ENCODE measurements at places on chromosomes 3 and 15.

DNA sequence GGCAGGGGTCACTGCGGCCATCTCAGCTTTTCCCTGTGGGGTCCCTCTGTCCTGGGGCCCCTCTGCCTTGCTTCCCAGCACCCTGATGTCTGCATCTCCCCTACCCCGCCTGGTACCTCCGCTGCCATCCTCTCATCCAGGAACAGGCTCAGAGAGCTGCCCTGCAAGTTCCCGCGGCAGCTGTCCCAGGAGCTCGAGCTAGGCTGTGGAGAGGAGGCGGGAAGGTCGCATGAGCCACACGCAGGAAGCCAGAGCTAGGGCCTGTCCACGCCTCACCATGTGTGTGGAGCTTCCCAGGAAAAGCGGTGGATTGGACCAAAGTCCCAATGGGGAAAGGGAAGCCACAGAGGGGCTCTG lies 12.5 kb downstream of the PLA2G4B start:
- DNase-seq = no peak

GRCh38 chr15:63405683-63406390 lies 24.2 kb upstream of the CA12 start:
- no peak for DNase-seq

GRCh38 chr3:117887901-117888300 lies 1146.7 kb downstream of the IGSF11 start:
- no peak for DNase-seq

DNA sequence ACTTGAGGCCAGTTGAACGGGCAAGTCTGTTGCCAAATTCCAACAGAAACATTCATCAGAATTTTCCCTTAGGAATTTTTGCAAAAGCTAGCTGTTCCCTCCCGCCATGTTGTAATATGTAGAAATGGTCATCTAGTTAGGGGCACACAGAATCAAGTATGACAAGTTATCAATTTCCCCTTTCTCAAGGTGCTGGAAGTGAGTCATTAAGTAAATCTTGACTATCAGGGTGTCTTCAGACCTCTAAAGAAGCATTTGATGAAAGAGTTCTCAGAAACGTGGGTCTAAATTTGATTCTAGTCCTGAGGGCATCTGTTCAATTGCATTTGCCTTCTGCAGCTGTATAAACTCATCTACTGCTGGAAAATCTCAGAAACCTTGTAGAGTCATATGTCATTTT lies 123.4 kb upstream of the FRMD4B start:
- DNase-seq = no peak

Data from NCI-H1436 treated with DMSO at 0.1 percent for 48 hours (cell line).